ENCODE measurements at places on chromosomes 3 and 15.

DNA sequence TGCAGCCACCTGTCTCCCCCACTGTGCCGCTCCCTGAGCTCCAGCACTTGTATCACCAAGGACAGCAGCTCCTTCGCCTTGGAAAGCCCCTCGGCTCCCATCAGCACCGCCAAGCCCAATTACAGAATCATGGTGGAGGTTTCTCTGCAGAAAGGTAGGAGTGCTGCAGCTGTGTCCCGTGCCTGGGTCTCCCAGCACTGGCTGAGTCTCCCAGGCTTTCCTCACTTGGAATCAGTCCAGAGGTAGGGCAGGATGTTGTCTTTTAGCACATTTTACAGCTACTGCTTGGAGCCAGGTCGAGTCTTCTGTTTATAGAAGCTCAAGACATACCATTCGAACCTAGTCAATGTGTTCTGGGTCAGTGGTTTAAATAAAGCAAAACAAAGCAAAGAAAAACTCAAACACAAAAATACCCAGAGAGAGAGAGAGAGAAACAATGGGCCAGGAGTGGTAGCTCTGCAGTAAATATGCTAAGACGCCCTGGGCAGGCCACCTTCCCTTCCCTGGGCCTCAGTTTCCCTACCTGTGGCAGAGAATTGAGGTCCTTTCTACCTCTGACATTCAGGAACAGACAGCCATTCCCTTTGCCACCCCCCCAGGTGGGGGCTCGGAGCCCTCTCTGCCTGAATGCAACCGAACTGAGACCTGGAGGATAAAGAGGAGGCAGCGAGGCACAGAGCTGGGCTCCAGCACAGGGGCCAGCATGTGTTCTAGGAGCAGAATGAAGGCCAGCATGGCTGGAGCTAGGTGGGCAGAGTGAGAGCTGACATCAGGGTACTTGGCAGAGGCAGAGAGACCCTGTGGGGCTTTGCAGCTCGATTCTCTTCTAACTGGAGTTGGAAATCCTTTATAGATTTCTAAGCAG is 44.1 kb downstream of the STARD5 start:
- no peak for DNase-seq

GRCh38 chr3:153679714-153680113 is 441.5 kb upstream of the ARHGEF26 start:
- DNase-seq = no peak

DNA sequence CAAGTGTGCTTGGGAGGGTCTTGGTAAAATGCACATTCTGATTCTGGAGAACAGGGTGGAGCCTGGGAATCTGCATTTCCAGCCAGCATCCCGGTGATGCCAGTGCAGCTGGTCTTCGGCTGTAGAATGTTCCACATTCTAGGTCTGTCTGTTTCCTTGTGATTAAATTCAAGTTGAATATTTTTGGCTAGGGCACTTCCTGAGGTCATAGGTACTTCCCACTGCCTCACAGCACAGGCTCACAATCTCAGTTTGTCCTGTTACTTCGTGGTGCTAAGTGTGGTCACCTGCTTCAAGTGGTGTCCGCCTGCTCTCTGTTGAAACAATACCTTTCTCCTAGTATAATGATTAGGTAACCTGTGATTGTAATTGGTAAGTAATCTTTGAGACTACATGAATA is 40.1 kb downstream of the FLNB start:
- no peak for DNase-seq

GRCh38 chr3:178880274-178880673 is 191.3 kb downstream of the ZMAT3 start:
- DNase-seq = no peak

GRCh38 chr3:189944285-189945145 is 176.2 kb downstream of the P3H2 start:
- DNase-seq = no peak

DNA sequence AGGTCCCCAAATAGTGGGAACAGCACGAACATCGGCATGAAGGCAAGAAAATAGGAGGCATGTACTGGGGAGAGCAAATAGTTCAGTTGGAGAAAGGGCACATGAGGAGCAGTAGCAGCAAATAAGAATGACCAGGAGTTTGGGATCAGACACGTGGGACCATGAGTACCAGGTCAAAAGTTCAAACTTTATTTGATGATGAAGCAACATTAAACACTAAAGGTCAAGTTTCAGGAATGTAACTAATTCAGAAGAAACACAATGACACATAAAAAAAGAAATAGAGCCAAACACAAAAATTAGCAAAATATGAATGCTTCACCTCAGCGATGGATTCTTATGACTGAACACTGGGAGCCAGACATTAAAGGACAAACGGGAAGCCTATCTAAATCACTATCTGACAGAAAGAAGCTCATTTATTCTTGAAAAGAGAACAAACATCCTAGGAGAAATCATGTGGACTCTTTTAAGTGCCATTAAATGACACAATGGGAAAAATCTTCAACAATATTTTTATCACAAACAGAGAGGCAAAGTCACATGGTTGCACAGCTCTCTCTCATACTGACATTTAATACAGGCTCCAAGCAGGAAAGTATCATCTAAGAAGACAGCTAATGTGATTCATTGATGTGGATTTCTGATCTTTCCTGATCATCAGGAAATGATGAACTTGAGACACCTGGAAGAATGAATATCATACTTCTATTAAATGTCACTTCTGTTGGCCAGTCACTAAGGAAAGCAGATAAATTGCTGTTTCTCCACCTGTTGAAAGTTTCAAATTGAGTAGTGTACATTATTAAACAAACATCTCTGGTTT is 216.9 kb upstream of the THBS1 start:
- DNase-seq = no peak

DNA sequence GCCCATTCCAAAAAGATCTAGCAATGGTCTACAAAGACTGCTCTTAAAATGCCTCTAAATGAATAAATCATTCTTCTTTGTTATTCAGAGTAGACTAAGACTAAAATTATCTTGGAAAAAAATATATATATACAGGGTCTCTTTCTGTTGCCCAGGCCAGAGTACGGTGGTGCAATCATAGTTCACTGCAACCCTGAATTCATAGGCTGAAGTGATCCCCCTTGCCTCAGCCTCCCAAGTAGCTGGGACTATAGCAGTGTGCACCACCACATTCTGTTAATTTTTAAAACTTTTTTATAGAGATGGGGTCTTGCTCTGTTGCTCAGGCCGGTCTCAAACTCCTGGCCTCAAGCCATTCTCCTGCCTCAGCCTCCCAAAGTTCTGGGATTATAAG is 18.7 kb downstream of the WWTR1 start:
- DNase-seq = no peak

DNA sequence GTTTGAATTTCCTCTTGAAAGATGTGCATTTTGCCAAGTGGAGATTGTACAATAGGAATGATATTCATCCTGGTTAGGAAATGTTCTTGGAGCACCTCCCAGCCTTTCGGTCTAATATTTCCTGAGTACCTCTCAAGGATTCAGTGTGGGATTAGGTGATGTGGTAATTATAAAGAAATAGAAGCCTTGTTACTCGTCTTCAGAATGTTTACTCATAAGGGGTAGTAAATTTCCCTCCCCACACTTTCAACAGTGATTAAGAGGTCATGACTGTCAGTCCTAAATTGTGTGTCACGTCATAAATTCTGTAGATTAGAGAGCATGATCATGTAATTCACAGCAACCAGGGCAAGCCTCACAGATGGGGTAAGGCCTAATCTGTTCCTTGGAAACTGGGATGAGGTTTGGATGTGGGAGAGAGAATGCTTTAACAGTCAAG is 633.1 kb upstream of the TBL1XR1 start:
- DNase-seq = no peak

DNA sequence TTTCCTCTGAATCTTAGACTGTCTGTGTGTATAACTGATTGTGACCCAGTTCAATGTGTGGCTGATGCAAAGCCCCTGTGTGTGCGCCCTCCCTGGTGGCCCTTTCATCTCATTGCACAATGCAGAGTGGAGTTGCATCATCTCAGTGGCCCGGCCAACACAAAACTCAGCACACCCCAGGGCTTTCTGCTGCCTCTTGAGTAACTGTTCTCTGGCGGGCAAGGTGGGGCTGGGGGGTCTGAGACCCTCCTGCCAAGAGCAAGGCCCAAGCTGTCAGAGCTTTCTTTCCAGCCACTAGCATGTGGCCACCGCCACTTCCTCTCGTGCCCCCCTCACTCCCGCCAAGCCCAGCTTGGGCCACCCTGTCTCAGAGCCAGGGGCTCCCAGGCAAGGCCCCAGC is 80.7 kb upstream of the ALDH1L1 start:
- DNase-seq = no peak

GRCh38 chr15:85415783-85416182 is 35.4 kb downstream of the AKAP13 start:
- DNase-seq = no peak

All from H54 (cell line).